ENCODE measurements at places on chromosomes 3 and 15. TPM values are rescaled to one million over a fixed set of nuclear protein-coding genes. Genes with fewer than 3 reads are reported as not detected.

Gene MKRN2OS
- polyA plus RNA-seq = not detected

Gene ASB14
- polyA plus RNA-seq = 0.66 TPM

Gene C15orf62
- 0.35 TPM for polyA plus RNA-seq

Gene GRAMD2A
- polyA plus RNA-seq = not detected

Gene ILDR1
- not detected for polyA plus RNA-seq

Gene VWA5B2
- not detected for polyA plus RNA-seq

DNA sequence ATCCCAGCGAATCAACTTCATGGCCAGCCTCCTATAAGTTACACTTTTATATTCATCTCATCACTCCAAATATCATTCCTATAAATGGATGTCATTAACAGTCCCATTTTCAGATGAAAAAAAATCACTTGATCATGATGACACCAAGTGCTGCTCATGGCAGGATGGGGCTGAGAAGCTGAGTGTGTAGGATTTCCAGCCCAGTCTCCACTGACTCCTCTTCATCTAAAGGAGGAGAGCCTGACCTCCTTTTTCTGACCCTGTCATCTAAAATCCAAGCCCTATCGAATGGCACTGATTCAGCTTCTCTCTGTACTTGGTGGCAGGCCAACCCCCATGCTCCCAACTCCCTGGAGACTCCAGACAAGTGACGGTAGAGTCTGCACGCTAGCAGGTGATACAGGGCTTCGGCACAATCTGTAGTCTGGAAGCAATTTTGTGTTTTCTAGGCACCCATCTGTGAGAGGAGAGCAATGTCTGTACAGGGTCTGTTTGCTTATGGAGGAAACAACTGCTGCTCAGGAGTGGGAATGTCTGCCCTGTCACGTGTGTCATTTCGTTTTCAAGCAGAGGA is 103.2 kb downstream of the EPHB1 start:
- no peak for DNase-seq

DNA sequence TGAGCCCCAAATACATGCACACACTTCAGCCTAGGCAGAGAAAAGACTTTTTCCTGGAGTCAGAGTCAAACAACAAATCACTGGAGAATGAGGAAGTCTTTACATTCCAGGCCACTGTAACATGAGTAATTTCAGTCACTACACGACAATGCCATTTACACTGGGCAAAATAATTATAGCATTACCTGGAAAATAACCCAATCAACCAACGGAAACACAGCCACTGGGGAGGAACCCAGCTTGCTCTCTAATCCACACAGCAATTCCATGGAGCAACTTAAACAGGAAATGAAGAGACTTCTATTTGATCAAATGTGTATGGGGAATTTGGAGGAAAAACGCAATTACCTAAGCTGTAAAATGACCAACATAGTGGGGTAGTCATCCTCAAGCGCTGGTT is 15.2 kb downstream of the FSTL1 start:
- DNase-seq = no peak

GRCh38 chr15:95196176-95196915 is 965.0 kb downstream of the MCTP2 start:
- no peak for DNase-seq

GRCh38 chr3:1092771-1093170 is at the start of gene CNTN6:
Gene CNTN6 (plus strand): TSS chr3:1093024. CDS start chr3:1148009, 54,985 bp downstream.
- no peak for DNase-seq

- no peak for DNase-seq
These were observed 87.6 kb downstream of the SYNPR start for GRCh38 chr3:63365671-63366070.

DNA sequence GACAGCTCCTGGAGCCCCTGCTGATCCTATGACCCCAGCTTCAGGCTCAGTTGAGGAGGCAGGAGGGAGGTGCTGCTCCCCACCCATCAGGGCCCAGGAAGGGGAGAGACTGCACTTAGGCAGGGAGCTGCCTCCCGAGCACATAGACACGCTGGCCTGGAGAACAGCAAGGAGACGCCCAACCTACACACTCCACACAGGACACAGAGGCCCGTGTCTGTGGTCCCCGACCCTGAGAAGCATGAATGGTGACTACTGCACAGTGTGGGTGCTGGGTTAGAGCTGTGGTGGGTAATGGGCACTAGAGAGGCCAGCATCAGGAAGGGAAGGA is 1.1 kb upstream of the HHATL start:
- no peak for DNase-seq

DNA sequence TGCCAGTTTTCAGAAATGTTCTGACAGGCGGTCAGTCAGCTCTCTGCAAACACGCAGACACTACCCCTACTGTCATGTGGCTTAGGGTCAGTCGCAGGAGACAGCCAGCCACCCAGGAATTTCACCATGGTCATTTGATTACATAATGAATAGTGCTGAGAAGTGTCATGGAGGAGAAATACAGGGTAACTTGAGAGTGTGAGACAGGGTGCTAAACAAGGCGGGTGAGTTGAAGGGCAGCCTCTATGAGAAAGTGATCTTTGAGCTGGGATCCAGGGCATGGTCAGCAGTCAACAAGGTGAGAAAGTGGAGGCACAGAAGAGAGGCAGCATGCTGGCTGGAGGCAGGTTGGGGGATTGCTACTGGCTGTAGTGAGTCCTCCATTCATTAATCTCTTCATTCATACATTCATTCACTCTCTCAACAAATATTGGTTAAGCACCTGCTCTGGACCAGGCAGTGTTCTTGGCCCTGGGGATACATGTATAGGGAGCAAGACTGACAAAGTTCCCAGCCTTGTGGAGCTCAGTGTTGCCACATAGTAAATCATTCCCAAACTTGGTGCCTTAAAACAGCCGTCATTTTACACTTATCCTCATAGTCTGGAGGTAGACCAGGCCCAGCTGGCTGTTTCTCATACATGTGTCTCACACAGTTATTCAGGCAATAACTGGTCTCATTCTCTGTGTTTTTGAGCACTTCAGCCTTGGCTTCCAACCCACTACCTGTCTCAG is 14.8 kb downstream of the PXYLP1 start:
- no peak for DNase-seq

DNA sequence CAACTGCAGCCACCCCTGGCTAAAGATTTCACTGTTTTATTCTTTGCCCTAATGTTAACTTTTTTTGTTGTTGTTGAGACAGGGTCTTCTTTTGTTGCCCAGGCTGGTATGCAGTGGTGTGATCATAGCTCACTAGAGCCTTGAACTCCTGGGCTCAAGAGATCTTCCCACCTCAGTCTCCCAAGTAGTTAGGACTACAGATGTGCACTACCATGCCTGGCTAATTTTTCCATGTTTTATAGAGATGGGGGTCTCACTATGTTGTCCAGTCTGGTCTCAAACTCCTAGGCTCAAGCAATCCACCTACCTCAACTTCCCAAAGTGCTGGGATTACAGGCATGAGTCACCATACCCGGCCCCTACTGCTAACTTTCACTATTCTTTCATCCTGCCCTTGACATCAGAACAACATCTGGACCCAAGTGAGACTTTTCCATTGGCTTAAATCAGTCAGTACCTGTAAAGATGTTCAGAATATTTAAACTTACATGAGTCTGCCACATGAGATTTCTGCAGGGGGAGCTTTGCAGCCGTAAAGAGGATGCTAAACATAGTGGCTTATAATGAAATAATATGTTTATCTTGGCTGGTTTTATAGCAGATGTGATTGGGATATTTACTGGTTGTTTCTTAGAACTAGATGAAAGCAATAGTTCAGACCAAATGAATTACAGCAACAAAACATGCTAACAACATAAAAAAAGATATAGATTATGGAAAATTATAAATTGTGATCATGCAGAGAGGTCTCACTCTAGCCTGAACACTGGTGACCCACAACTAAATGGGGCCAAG is 73.6 kb downstream of the HMG20A start:
- no peak for DNase-seq

GRCh38 chr3:59422312-59422711 is 372.5 kb upstream of the CFAP20DC start:
- no peak for DNase-seq

DNA sequence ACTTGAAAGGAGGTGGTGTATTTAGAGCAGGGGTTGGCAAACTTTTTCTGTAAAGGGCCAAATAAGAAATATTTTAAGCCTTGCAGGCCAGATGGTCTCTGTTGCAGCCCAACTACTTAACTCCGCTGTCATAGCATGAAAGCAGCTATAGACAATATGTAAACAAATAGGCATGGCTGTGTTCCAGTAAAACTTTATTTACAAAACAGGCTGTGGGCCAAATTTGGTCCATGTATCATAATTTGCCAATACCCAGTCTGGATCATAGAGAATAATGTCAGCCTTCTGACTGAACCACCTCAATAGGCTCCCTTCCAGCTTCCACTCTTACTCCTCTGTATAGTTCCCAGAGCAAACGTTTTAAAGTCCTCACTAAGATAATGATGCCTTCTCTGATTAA is 638.8 kb upstream of the CFAP20DC start:
- no peak for DNase-seq

- DNase-seq = peak; percentile 50
These were observed 33.1 kb downstream of the GRK7 start for GRCh38 chr3:141796081-141796888.

DNA sequence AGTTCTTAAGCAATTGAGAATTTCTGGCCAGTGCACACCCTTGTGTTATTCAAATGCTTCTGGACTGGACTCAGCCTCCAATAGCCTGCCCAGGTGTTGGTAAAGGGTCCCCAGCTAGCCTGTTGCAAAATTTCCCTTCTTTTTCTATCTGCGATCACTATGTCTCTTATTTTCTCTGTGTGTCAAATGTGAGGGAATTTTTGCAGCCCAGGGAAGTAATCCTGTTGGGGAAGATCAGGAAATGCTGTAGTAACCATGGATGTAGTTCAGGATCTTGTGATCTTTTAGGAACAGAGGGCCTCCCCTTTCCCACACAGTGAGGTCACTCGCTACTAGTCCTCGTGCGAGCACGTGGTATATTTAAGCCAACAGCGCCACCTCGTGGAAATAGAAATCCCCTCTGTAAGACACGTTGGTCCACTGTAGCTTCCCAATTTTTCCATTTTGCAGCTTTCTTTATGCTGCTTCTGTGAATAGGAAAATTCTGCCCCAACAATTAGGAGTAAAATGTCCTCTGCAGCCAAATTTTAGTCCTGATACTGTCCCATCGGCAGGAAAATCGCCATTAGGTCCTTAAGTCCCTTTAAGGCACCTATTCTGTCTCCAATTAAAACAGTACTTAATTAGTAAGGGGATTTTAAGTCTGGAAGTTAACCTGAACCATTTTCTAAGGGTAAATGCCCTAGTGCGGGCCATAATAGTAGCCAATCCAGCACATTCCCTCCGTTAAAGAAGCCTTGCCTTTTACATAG is 4.0 kb upstream of the SMCO1 start:
- DNase-seq = peak; percentile 19

DNA sequence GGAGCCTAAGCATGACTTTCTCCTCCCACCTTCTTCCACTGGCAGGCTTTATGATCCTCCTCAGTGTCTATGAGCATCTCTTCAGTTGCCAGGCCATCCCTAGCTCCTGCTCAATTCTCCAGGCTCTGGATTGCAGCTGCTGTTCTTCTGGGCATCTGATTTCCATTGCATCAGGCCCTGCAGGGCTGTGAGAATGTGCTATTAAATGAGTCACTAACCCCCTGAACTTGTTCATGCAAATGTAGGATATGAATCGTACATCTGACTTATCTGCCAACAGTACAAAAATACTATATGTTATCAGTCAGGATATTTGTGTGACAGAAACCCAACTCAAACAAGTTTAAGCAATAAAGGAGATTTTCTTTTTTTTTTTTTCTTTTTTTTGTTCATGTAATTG is 11.9 kb downstream of the GPR176 start:
- no peak for DNase-seq

GRCh38 chr15:78232951-78233350 is 1.4 kb downstream of the ACSBG1 start:
- no peak for DNase-seq

- DNase-seq = no peak
These were observed 492.7 kb downstream of the AGBL1 start for GRCh38 chr15:86572368-86572841.
